ENCODE measurements at places on chromosomes 13 and 19.
A peak's percentile ranks its signal among the peaks of the same experiment; 100 is the strongest.

DNA sequence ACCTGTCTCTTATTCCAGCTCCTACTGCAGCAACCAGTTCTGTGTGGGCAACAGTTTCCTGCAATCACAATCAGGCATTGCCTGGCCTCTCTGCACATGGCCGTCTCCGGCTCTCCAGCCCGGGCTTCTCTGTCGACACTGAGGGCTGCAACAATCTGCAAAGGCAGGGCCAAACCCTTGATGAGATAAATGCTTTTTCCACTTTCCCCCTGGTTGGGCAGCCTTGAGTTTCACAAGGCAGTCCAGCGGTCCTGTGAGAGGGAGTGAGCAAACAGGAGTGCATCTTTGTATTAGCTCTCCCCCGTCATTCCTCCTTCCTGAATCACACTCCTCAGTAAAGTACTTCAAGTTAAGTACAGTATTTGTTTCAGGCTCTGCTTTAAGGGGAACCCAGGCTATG is 40.7 kb upstream of the VWA8 start:
- no peak for DNase-seq

- no peak for DNase-seq
Measured at GRCh38 chr19:18097993-18098890, 664 bp downstream of the MAST3 start.

DNA sequence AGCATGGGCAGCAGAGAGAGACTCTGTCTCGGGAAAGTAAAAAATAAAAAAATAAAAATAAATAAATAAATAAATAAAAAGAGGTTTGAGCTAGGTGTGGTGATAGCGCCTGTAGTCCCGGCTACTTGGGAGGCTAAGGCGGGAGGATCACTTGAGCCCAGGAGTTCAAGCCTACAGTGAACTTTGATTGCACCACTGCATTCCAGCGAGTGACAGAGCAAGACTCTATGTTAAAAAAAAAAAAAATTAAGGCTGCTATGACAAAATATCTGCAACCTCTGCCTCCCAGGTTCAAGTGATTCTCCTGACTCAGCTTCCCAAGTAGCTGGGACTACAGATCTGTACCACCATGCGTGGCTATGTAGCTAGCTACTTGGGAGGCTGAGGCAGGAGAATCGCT is 3.2 kb upstream of the DENND1C start:
- no peak for DNase-seq

- no peak for DNase-seq
Measured at GRCh38 chr13:96214824-96215445, 125.0 kb downstream of the HS6ST3 start.

- no peak for DNase-seq
Measured at GRCh38 chr13:113485545-113485944, 5.0 kb downstream of the DCUN1D2 start.

DNA sequence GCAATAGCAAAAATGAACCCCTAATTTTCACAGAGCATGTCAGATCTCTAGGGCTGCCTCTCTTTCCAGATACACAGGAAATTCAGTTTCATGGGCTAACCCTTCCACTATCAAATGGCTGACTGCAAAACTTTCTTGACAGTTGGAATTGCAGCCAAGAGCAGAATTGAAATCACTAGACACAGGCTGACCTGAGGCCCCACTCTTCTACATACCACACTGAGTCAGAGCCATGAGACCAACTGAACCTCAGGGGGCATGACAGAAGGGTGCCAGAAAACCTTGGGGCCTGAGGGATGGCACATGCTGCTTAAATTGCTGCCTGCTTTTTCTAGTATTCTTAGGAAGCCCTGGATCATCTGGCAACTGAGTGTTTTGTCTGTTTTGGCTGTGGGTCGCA is 1.7 kb upstream of the DLEU7 start:
- DNase-seq, result no peak

GRCh38 chr19:54478677-54479266 is 5.7 kb upstream of the CDC42EP5 start:
- no peak for DNase-seq

DNA sequence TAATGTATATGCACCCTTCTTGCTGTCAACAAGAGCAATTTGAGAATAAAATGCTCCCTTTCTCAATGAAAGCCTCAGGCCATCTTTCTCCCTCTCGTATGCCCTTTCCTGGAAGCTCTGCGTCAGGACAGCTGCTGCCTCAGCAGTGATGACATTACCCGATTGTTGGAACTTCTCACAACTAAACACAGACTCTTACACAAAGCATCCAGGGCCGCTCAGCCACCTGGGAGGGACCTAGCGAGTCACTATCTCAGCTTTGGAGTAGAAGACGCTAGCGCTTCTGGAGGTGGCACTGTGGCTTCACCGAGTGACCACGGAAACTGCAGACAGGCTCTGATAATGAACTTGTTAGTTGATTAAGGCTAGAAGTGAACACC is 153.2 kb upstream of the SOX1 start:
- DNase-seq, result no peak

DNA sequence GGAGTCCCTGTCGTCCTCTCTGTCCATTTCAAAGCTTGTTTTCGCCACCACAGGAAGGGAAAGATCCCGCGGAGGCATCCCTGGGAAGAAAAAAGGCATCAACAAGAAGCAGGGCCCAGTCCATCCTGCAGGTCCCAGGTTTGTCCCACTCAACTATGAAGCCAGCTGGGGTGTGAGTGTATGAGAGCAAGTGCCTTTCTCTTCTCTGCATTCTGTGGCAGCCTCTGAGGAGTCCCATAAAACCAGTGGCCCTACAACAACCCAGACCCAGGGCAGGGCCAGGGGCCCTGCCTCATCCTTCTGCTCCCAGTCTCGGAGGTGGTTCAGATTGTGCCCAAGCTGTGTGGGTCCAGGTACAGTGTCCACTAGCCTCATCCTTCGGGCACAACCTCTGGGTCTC is 18.9 kb downstream of the PEG3 start:
- no peak for DNase-seq

GRCh38 chr19:37095859-37096258 is 17.6 kb downstream of the ZNF420 start:
- no peak for DNase-seq

DNA sequence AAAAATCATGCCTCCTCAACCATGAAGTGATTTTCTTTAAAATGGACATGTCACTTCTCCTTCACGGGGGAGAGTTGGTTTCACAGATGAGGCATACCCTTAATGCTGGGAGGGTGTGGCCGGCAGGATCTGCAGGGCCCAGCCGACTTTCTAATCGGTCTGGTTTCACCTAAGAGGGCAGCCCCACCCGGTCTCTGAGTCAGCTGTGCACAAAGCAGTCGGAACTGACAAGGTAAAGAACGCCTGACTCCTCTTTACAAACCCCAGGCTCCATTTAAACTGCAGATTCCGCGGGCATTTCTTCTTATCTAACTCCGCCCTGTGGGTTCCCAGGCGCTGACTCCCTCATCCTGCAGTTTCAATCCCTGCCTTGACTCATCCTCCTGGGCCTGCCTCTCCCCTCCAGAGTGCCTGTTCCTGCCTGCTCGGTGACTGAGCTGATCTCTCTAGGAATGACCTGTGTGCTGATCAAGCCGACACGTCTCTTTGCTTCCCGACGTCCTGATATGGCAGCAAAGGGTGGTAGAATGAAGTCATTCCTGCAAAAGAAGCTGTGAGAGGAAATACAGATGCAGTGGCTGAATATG is 63.4 kb downstream of the EFNB2 start:
- no peak for DNase-seq

GRCh38 chr13:39631307-39631706 is 24.2 kb upstream of the COG6 start:
- no peak for DNase-seq

- no peak for DNase-seq
Measured at GRCh38 chr19:10260141-10260584, 8.1 kb downstream of the MRPL4 start.

- DNase-seq, result no peak
Measured at GRCh38 chr19:35164418-35164817, 9.9 kb downstream of the FXYD5 start.

GRCh38 chr19:47161876-47162489 is 31.3 kb downstream of the SAE1 start:
- DNase-seq, result no peak

GRCh38 chr13:67133476-67133875 is 96.7 kb downstream of the PCDH9 start:
- DNase-seq, result no peak

DNA sequence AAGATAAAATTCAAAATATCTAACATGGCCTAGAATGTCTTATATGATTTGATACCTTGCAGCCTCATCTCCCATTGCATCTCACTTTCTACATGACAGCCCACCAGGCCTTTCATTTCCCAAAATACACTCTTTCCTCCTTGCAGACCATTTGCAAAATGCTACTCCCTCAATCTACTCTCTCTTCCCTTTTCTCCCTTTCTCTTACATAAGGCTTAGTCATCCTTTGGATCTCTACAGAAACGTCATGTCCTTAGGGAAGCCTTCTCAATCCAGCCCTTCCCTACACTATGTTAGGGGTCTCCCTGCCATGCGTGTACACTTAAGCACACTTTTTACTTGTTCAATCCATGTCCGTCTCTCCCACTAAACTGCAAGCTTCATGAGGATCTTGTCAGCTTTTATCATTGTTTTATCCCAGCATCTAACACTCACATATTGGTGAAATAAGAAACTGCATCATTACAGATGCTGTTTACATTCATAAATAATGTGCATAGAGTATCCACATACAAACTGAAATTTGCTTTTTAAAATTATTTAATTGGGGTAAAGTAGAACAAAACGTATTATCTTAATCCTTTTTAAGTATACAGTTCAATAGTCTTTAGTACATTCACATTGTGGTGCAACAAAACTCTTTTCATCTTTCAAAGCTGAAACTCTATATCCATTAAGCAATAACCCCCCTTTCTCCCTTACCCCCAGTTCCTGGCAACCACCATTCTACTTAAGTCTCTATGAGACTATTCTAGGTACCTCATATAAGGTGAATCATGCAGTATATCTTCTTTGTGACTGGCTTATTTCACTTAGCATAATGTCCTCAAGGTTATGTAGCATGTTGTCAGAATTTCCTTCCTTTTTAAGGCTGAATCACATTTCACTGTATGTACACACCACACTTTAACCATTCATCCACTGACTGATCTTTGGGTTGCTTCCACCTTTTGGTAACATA is 11.5 kb upstream of the WBP4 start:
- no peak for DNase-seq

GRCh38 chr13:60139272-60139671 is 24.5 kb downstream of the DIAPH3 start:
- DNase-seq, result no peak

- DNase-seq, result peak; percentile 77
Measured at GRCh38 chr19:39398297-39398864, 7.2 kb downstream of the MED29 start.

DNA sequence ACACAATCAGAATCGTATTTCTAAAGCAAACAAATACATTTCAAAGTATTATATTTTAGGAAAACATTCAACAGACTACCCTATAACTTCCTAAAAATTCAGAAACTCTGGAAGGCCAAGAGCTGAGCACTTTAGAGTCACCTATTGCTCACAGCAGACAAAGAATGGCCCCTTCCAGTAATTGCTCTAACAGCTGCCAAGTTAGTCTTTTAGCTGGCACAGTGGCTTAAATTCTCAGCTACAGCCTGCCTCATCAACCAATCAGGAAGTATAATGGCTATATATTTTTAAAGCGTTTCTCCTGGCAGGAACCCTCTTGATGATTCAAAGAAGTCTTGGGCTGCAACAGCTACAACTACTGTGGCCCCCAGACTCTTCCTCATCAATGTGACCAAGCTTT is 14.9 kb upstream of the SLITRK5 start:
- DNase-seq, result no peak

DNA sequence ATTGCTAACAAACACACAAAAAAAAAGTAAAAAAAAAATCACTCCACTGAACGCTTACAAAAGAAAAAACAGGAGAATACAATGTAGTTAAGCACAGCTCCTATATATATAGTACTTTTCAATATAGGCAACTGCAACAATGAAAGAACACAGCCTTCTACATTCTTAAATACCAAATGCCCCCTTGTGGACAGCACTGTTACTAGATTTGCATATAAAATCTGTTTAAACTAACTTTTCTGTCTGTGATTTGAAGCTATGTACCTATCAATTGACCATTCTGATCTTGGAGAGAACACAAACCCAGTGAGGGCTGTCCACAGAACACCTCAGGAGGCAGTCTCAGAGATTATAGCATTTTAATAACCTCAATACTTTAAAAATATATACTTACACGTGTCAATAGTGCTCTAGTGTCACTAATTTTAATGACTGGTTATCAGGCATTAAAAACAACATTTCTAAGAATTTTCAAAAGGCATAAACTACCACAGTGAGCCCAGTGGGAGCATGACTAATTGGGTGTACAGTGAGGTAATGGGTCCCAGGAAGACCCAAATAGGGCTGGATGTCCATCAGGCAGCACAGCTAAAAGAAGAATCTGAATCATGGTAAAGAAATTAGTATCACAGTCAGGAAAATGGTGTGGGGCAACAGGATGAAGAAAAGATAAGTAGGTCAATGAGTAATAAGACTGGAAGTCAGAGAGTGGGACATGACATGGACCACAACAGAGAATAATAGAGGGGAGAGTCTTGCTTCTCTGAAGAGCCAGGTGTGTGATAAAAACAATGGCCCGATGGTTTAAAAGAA is 22.2 kb downstream of the CCDC169 start:
- DNase-seq, result no peak

- no peak for DNase-seq
Measured at GRCh38 chr13:34654203-34654602, 287.9 kb upstream of the NBEA start.

DNA sequence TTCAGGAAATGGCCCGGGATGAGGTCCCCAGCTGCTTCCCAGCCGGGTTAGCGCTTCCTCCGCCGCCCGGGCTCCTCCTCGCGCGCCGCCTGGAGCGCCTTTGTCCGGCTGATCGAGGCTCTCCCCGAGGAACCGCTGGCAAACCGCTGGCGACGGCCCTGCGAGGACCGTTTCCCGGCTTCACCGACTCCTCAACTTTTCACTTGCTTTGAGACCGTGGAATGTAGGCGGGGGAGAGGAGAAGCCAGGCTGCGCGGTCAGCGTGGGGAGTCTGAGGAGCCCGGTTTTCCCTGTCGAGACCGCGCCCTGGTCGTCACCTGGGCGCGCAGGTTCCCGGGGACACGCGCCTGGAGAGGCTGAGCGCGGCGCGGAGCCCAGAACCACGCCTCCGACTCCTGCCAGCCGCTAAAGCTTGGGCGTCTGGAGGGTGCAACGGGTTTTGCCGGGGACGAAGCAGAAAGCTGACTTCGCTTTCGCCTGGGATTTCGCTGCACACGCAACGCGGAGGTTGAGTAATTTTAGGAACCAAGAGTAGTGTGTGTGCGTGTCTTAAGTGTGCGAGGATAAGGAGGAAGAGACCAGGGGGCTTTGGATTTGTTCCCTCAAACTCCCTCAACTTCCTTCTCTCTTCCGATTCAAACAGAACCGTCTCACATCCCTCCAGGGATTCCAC is 7.3 kb upstream of the DGKH start:
- peak; percentile 28 for DNase-seq

DNA sequence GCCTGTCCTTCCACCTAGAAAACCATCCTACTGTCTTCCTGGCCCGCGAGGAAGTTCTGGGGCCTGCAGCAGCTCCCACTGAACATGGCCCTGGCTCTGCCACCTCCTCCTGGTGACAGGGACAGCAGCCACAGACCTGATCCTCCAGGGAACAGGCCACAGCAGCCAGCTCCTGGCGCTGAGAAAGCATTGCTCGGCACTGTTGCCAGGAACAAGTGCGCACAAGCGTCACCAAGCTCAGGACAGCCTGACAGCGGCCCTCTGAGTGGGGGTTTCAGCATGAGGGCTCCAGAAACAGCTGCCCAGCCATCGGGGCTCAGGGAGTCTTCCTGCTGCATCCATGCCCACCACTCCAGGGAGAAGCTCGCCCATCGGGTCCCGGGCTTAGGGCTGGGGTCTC is 21.9 kb downstream of the AP3D1 start:
- no peak for DNase-seq

GRCh38 chr13:79810669-79811068 is 329.7 kb downstream of the NDFIP2 start:
- DNase-seq, result no peak

- no peak for DNase-seq
Measured at GRCh38 chr13:112574416-112574815, 13.5 kb downstream of the TUBGCP3 start.

All from CD8-positive, alpha-beta memory T cell (primary cell).